Progenitor cell of endocrine pancreas (in vitro differentiated cells): ENCODE measurements at places on chromosomes 12 and 14.

DNA sequence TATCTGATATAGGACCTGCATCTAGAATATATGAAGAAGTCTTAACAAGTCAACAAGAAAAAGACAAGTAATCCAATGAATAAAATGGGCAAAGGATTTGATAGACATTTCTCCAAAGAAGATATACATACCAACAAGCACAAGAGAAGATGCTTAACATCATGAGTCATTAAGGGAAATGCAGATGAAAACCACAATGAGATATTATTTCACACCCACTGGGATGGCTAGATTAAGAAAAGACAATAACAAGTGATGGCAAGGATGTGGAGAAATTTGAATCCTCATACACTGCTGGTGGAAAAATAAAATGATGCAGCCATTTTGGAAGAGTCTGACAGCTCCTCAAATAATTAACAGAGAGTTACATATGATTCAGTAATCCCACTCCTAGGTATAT lies 502.6 kb downstream of the FUT8 start:
- no peaks in the 10 kb centered on the region for H3K4me1 ChIP-seq
- H3K27ac ChIP-seq = no peak overlapping the region
- H3K27me3 ChIP-seq = peaks cover 8% of the 10 kb centered on the region
- no peak overlapping the region for H3K4me3 ChIP-seq
- H3K36me3 ChIP-seq = no peaks in the 10 kb centered on the region

DNA sequence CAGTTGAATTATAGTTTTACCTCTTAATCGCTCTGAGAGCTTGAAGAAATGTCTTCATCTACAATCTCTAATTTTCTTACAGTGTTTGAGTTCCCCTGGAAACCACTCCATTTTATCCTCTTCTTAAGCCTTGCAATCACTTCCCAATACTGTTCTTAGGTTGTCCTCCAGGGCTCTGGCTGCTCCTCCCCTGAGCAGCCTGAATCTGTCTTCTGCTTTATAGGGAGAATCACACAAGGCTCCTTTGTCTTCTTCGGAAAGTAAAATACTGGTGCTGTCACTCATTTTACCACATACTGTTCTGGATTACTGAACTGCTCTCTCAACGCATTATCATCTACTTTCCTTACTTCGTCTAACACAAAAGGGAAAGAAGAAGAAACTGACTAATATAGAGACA lies 133.7 kb downstream of the MDGA2 start:
- peaks cover 2% of the 10 kb centered on the region for H3K4me1 ChIP-seq
- no peaks in the 10 kb centered on the region for H3K27me3 ChIP-seq
- H3K4me3 ChIP-seq = no peak overlapping the region
- no peak overlapping the region for H3K27ac ChIP-seq
- no peak for DNase-seq

DNA sequence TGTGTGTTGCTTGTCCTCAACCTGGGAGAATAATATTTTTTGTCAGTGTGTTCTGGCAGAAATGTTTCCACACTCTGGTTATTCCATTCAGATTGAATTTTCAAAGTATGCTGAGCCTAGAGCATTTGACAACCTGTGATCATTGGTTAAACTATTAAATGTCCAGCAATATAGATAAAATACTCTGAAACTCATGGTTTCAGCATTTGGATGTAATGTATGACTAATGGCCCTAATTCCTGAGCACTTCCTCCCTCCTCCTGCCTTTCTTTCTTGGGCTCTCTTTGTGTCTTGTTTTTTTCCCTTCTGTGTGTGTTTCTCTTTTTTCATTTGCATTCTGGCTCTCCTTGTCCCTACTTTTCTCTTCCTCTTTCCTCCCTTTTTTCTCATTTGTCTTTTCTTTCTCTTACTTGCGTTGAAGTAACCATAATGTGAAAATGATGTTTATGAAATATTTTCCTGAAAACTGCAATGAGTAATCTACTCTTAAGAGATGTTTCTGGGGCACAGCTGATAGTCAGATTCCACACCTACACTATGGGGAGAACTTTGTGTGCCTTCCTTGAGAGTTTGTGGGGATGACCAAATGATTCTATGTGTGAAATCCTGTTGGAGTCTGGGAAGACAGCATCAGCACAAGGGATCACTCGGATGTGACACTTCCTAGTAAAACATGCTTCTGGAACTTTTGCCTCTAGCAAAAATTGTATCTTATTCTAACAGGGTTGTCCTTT lies 74.6 kb downstream of the FRMD6 start:
- no peak overlapping the region for H3K4me3 ChIP-seq
- no peaks in the 10 kb centered on the region for H3K27me3 ChIP-seq
- H3K36me3 ChIP-seq = peaks cover 36% of the 10 kb centered on the region

- H3K27ac ChIP-seq = no peak overlapping the region
- H3K27me3 ChIP-seq = peaks cover 13% of the 10 kb centered on the region
- no peak for DNase-seq
These were observed 40.6 kb downstream of the SLC15A4 start for GRCh38 chr12:128783129-128783574.

DNA sequence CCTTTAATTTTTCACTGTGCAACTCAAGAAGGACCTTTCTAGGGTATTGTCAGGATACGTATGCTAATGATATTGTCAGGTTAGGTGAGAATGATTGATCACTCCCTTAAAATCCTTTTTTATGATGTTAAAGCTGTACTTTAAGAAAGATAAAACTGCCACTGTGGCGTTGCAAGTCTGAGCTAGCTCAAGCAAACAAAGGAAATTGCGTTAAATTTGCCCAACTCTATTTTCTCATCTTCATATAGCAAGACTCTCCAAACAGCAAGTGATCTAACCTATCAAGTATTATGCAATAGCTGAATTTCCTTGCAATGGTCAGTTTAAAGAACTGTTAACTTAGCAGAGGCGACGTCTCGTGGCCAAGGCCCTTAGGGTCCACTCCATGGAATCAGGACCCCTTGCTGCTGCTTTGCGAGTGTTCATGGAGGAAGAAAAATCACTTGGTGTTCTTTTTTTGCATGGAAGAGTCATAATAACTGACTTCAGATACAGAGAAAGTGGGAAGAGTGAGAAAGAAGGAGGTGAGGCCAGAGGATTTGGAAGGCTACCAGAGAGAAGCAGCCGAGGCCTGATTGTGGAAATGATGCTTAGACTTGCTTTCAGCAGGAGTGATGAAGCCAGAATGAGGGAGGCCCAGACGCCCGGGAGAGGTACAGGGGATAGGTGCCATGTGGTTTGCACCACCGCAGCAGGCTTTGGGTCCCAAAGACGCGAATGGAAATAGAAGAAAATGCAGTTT lies 2.5 kb downstream of the TRAF3 start:
- no peaks in the 10 kb centered on the region for H3K27me3 ChIP-seq
- peaks cover 19% of the 10 kb centered on the region for H3K4me1 ChIP-seq
- H3K27ac ChIP-seq = no peak overlapping the region
- no peaks in the 10 kb centered on the region for H3K36me3 ChIP-seq
- peak overlapping the region; percentile 76 for H3K4me3 ChIP-seq

- H3K36me3 ChIP-seq = no peaks in the 10 kb centered on the region
- peak overlapping the region; percentile 41 for H3K27ac ChIP-seq
- DNase-seq = no peak
- peaks cover 38% of the 10 kb centered on the region for H3K4me1 ChIP-seq
- H3K27me3 ChIP-seq = peaks cover 43% of the 10 kb centered on the region
These were observed 9.6 kb downstream of the BMP4 start for GRCh38 chr14:53947094-53947445.
